ENCODE measurements at places on chromosomes 2 and 18.

GRCh38 chr2:42059261-42059898, 11.6 kb downstream of the PKDCC start:
- no peak for DNase-seq

GRCh38 chr18:13580991-13581390, 145.4 kb downstream of the FAM210A start:
- DNase-seq: no peak

DNA sequence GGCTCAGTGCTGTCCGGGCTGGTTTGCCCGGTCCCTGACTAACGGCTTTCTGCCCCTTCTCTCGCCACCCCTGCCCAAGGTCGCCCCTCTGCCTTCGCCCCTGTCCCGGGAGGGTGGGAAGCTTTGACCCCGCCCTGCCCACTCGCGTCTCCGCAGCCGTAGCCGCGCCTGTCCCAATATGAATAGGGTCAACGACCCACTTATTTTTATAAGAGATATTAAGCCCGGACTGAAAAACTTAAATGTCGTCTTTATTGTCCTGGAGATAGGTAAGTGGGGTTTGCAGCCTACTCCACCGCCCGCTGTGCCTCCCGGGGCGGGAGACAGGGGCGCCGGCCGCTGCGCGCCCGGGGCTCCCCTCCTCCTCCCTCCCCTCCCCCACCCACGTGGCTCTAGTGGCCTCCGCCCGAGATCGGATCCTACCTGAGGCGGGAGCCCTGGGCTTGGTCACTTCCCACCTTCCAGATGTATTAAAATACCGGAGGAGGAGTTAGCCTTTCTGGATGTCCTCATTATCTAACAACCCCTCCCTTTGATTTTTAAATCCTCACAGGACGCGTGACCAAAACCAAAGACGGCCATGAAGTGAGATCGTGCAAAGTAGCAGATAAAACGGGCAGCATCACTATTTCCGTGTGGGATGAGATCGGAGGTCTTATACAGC, 633 bp downstream of the NABP1 start:
- DNase-seq: peak; percentile 58

- DNase-seq: peak; percentile 62
Observed at GRCh38 chr2:55157474-55157884, 74.6 kb downstream of the CLHC1 start.

- DNase-seq: no peak
Observed at GRCh38 chr2:27710640-27711430, 47.1 kb downstream of the SLC4A1AP start.

DNA sequence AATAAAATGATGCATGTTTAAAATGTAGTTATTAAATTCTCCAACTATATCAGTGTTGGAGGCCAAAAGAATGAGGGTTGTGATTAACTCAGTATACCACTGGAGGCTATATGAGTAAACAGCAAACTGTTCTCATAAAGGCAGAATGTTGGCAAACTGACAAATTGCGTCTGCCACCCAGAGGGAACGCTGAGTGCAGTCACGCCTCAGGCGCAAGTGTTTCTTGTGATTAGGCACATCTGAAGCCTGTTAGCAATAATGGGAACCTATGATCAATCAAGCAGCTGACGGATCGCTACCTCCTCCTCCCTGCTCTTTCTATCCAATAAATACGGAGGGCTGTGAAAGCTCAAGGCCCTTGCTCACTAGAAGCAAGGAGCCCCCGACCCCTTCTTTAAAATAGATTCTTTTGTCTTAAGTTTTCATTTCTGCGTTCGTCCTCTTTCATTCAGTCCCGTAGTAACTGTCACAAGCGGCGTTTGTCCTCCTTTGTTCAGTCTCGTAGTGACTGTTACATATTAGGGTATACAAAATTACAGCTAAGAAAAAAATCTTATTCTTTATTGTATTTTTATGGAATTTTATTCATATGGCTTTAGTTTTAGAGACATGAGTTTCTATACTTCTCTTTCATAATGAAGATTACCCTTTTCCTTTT, 16.3 kb upstream of the RMND5A start:
- DNase-seq: peak; percentile 52

DNA sequence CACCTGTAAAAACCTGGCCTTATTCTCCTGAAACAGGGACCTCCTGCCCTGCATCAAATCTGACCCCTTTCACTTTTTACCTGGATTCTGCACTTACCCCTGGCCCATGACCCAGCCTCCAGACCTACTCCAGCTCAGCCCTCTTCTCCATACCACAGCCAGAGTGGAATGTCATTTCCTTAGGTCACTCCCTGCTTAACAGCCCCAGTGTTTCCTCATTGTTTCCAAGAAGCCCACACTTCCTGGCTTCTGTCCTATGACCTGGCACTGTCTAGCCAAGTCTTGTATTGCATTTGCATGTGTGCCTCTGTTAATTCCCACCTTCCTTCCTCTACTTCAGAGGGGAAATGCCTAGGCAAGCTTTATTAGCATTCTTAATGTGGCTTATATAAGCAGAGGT, 51.4 kb upstream of the TRIB2 start:
- DNase-seq: peak; percentile 59

GRCh38 chr2:67281101-67281500, 116.0 kb upstream of the ETAA1 start:
- no peak for DNase-seq

- no peak for DNase-seq
Observed at GRCh38 chr18:44136326-44136725, 544.4 kb upstream of the SETBP1 start.

DNA sequence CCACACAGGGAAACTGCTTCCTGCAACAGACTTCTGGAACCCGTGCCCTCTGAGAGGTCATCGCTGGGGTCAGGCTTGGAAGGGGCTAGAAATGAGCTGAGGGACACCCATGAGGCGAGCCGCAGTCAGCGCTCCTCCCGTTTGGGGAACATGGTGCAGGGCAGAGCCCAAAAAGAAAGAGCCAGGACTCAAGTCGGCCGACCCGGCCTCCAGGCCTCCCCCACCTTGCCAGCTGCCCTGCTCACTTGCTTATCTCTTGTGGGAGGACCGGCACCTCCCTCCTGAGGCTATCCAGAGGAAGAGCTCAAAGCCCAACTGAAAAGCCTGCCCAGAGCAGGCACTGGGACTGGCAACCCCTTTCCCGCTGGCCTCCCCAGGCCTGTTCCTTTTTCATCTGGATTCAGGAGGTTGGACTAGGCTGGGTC, 43.6 kb downstream of the SCTR start:
- DNase-seq: no peak

- no peak for DNase-seq
Observed at GRCh38 chr2:144529841-144530240, 9.9 kb upstream of the ZEB2 start.

- no peak for DNase-seq
Observed at GRCh38 chr2:228094377-228094921, 87.0 kb downstream of the SPHKAP start.

DNA sequence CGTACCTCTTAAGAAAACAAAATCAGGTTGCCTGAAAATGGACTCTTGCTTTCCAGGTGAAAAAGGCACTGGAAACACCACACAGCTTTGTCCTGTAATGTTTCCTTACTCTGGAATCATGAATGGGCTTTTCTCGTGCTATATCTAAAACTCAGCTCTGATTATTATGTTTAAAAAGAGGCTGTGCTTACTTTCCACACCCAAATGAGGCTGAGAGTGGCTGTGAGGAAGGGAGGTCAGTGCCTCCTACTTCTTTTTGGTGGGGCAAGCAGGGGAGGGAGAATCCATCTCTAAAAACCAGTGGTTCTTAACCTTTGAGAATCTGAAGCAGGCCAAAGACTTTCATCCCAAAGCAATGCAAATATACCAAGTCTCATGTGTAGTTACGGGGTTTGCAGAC, 148.6 kb downstream of the FAM210A start:
- DNase-seq: no peak

DNA sequence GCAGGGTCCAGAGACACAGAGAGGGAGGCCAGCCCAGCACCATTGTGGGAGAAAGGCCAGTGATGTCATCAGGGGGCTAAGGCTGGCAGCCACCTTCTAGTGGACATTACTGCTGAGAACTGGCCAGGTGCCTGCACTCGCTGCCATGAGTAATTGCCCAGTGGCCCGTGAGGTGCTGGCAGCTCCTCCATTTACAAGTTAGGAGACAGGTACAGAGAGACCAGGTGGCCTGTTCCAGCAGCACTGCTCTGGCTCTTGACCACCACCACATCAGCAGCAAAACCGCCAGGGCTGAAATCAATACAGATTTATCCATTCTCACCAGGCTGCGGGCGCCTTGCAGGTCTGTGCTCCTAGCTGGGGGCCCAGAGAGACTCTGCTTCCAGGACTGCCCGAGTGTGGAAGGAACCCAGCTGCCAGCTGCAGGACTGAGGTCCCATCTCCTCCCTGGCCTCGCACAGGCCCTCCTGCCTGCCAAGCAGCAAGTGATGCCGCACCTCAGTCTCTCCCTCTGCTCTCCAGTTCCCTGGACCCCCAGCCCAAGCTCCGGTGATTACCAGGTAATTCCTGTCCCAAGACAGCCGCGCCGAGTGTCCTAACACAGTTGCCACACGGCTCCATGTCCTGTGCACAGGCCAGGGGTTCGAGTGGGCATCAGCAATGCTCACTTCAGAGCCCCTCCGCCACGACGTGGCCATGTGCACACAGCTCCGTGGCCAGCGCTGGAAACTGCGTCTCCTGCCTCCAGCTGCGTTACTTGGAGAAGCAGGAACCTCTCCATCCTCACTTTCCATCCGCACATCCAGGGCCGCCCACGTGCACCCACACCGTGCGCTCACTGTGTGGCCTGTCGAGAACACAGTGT, 101.0 kb upstream of the CTDP1 start:
- no peak for DNase-seq

DNA sequence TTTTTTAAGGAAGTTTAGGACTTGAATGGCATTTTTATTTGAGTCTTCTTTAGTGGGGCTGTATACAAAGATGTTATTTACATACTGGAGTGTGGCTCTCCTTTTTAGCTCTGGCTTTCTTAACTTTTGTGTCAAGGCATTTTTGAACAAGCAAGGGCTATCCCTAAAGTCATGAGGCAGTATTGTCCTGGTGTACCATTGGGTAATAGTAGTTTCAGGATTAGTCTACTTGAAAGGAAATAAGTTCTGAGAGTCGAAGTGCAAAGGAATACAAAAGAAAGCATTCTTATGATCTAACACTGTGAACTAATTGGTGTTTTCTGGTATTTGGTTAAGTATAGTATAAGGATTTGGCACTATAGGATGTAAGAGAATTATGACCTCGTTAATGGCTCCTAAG, 1.9 kb upstream of the CYP27A1 start:
- DNase-seq: no peak

GRCh38 chr2:100878000-100878791, 58.3 kb downstream of the NPAS2 start:
- DNase-seq: no peak

GRCh38 chr2:204686406-204686805, 141.1 kb downstream of the PARD3B start:
- no peak for DNase-seq

DNA sequence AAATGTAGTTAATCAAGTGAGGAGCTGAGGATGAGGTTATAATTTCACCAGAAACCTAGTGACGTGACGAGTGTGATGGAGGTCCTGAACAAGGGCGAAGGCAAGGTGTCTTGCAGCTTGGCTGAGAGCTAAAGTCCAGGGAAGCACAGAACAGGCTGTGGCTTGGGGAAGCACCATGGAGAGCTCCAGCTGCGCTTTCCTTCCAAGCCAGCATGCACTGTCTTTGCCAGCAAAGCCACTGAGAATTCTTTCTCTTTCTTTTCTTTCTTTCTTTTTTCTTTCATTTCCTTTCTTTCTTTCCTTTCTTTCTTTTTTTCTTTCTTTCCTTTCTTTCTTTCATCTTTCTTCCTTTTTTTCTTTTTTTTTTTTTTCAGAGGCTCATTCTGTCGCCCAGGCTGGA, 239.3 kb downstream of the FBXO15 start:
- DNase-seq: no peak

DNA sequence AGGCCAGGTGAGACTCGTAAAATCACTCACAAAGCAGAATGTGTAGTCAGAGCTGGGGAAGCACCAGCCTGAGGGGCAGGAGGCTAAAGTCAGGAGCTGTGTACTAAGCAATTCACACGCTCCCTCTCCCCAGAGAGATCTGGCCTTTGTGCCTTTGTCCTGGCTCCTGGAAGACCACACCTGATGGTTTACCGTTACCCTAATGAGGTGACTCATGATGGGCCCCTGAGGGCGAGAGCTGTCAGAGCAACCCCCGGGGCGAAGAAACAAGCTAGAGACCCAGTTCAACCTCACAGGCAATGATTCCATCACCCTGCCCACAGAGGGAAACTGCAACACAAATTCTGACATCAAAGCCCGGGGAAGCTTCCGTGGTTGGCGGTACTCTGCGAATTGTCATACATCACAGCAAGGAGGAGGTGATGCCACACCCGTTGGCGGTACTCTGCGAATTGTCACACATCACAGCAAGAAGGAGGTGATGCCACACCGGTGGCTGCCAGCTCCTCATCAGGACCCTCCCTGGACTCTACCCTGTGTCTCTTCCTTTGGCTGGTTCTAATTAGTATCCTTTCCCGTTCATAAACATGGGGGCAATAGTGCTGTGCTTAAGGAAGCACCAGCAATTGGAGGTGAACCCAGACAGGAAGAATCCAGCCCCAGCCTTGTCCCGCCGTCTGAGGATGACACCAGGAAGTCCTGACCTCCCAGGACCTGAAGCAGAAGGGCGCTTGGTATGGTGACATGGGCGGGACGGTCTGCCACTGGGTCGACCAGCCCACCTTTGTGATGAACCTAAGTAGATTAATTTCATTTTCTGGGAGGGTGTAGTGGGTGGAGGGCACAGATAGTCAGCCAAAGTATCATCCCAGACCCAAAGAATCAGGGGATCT, 30.5 kb downstream of the B3GNT7 start:
- DNase-seq: no peak

- peak; percentile 93 for DNase-seq
Observed at GRCh38 chr2:96329456-96329855, 4.3 kb downstream of the ITPRIPL1 start.

DNA sequence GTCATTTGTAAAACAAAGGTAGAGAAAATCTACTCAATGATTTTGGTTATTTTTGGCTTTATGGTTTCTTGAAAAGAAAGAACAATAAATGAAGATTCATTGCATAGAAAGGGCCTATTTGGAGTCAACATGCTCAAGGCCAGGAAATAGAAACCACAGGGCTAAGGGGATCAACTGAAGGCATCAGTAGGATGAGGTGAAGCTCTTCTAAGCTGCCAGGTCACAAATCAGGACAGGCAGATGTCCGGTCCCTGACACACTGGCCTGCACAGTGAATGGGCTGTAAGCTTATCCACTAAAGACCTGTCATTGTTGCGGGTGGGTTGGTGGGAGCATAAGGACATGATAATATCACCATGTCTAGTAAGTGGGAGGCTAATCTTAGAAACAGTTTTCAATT, 31.6 kb upstream of the RNF138 start:
- no peak for DNase-seq

All from lung microvascular endothelial cell (primary cell).